ENCODE measurements at places on chromosomes 1 and 21. TPM values are rescaled to one million over a fixed set of nuclear protein-coding genes. Genes with fewer than 3 reads are reported as not detected.

The CTBS gene
- total RNA-seq: 9.5 TPM

The MARK1 gene
- 9.5 TPM for total RNA-seq

The PTP4A2 gene
- 306 TPM for total RNA-seq

- DNase-seq: no peak
These were observed 73.7 kb downstream of the LAMC1 start for GRCh38 chr1:183096894-183097293.

DNA sequence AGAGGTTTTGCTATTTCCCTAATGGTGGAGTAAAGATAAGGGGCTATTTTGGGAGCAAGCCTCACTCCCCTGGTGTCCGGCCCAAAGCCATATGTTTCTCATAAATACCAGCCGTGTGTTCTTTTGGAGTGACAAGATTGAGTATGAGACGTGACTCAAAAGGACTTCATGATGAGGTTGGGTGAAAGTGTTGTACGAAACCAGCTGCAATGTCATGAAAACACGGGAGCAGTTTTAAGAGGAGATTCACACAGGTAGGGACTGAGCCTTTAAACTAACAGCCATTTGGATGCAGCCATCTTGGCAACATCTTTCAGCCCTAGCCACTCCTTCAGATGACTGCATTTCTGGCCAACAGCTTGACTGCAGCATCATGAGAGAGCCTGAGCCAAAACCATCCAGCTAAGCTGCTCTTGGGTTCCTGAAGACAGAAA lies 532.3 kb upstream of the USP24 start:
- no peak for DNase-seq

DNA sequence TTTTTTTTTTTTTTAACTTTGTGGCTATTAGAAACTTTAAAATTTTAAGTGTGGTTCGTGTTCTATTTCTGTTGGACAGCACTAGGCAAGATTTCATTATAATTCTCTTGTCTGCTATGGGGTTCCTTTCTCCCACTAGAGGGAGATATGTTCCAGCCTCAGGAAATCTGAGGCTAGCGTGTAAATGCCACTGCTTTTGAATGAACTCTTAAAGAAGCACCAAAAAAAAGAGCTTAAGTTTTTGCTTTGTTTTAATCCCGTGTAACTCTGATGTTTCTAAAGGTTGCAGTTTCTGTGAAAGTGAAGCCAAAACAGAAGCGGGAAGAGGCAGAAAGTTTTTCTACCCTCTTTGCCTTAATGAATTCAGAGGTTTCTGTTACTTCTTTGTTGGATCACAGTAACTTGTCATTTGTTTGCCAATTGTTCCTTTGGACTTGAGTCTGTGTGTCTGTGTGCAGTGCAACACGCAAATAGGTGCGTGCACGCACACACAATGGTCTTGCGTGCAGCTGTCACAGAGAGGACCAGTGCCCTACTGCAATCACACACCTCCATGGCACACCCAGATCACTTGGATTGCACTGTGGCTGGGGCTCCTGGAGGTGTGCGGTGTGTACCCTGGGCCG lies 32.3 kb downstream of the HHAT start:
- no peak for DNase-seq

GRCh38 chr1:84247425-84248220 lies 53.9 kb upstream of the SAMD13 start:
- peak; percentile 34 for DNase-seq

DNA sequence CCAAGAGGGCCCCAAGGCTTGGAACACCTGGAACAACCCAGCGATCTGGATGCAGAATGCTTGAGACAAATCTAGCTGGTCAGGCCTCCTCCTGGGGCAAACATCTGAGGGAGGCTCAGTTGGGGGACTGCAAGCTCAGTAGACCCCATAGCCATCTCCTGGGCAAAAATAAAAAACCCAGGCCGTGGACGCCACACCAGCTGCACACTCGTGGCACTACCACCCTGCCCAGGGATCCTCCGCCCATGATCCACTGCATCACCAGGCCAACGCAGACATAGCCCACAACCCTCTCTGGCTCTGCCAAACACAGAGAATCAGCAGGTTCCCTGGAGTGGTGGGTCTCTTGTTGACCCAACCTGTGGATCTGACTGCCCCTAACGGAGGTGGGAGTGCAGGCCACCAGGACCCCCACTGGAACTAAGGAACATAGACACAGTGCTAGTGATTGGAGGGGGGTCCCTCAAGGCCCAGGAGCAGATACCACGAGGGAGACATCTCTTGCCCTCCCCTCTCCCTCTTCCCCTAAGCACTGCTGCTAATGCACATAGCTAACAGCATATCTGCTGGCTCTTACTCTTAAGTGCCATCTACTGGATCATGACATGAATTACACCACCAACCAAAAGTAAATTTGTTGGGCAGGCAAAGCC lies 147.2 kb downstream of the CHD1L start:
- DNase-seq: no peak

DNA sequence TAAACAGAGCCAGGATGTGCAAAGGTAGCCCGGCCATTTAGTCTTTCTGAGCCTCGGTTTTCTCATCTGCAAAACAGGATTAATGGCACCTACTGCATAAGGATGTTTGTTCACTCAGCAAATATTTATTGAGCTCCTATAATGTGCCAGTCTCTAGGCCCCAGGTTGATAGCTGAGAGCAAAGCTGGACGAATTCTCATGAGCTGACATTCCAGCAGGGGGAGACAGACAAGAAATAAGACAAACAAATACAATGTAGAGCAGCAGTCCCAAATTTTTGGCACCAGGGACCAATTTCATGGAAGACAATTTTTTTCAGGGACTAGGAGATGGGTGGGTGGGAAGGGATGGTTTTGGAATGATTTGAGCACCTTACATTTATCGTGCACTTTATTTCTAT lies 74.3 kb upstream of the PAX7 start:
- DNase-seq: no peak

DNA sequence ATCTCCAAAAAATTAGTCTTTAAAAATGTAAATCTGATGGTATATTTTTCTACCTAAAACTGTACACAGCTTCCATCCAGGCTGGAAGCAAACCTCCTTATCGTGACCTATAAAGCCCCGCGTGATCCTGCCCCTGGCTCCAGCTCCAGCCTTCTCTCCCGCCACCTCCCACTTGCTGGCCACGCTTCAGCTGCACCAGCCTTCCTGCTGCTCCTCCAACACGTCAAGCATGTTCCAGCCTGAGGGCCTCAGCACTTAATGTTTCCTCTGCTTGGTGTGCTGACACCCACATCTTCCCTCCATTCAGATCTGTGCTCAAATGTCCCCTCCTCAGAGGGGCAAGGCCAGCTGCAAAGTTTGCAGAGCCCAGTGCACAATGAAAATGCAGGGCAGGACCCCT lies 123.5 kb upstream of the MAGI3 start:
- no peak for DNase-seq

DNA sequence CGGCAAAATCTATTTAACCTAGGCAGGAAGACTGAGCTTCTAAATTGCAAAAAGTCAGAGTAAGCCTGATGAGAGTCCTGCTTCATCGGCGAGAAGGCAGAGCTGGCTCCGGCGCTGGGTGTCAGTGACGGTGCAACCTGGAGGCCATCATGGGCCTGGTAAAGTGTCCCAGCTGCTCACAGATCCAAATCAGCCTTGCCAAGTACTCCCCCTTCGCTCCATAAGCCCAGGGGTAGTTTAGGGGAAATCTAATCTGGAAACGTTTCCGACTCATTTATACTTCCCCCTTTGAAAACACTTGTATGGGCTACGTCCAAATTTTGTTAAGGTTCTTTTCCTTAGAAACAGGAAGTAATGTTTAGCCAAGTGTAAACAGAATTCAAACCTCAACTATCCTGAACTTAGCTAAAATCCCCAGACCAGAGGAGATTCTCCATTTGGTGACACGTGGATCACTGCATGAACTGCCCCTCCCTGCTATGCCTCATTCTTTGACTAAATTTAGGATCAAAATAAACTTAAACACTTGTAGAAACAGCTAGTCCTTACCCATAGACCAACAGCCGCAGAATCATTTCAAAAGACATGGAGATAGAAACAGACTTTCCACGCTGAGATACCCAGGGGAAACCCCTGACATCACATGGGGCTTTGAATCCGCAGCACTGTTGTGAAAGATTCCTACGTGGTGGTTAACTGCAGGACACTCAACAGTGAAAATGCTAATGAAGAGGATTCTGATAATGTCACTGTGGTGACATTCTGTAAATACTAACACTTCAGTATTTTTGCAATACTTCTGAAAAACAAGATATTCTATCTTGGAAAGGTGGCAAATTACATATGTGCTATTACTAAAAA lies 172.7 kb downstream of the TGFBR3 start:
- DNase-seq: no peak

- no peak for DNase-seq
These were observed 1.0 kb downstream of the NPR1 start for GRCh38 chr1:153679337-153680119.

DNA sequence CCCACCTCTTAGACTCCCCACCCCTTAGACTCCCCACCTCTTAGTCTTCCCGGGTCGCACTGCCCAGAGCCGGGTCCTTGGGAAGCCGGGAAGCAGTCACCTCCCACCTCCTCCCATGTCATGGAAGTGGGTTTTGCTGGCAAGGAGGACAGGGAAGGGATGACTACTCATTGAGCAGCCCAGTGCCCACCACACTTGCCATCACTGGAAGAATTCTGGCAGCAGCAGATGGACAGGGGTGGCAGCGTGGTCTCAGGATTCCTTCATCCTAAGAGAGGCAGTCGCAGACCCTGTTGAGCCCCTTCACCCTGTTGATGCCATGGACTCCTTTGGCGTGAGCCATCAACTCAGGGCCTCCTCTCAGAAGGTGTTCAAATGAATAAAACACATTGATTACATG lies 140.8 kb downstream of the PGBD5 start:
- no peak for DNase-seq

DNA sequence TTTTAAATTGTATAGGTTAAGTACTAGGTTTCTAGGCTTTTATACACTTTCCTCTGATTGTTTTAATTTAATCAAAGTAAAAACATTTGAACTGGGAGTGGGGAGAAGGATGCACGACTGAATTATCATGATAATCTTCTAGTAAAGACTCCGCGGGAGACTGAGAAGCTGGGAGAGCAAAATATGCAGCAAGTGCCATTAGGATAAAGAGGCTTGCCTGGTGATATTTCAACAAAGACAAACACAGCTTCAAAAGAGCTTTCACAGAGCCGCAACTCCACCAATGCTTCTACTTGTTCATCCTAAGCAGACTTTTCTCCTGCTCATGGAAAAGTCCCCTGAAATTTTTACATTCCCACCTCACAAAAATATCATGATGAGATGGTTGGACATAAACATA lies 239.0 kb upstream of the PTBP2 start:
- no peak for DNase-seq

GRCh38 chr1:79507770-79508169 lies 501.2 kb upstream of the ADGRL4 start:
- no peak for DNase-seq

GRCh38 chr1:109792056-109792831 lies 28.5 kb upstream of the EPS8L3 start:
- peak; percentile 89 for DNase-seq

- no peak for DNase-seq
These were observed 117.1 kb upstream of the COL6A1 start for GRCh38 chr21:45864436-45864835.

Measured in kidney epithelial cell (primary cell).